ENCODE measurements at places on chromosomes 2 and 18.

DNA sequence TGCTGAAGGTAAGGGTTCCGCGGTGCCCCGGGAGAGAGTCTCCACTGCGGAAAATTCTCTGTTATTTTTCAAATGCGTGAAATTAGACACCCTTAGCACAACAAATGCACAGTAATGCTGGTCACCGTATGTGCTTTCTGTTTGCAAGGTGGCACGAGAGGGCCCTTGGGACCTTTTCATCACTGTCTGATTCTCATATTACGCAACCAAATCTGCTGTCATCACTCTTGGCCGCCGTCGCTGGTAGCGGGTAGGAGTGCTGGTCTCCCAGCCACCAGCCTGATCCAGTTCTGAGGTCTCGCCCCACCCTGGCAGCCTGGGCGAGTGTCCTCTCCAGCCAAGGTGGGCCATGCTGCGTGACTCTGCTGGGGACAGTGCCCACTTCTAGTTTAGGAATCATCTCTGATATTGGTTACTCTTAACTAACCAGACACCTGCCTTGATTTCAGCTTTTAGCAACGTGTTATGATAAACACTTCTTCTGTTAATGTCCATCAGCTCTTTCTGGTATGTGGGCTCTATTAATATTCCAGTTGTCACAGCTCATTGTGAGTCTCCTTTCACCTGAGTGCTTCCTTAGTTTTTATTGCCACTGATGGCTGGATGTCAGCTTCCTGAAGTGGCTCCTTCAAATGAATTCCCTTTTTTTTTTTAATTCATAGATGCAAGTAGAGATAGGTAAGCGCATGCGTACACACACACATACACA is 199.4 kb downstream of the GBX2 start:
- peak; percentile 49 for DNase-seq

DNA sequence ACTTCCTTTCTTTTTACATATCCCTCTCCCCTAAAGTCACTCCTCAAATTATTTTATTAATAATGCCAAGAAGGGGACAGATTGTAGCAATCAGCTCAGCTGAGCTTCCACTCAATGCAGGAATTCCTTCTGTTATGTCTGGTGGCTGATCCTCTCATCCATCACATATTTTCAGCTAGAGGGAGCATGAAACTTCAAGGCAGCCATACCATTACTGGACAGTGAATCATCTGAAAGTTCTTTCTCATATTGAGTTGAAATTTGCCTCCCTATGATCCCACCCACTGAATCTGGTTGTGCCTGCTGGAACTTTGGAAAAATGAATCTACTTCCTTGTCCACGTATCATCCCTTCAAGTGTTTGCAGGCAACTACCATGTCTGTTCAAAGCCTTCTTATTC is 11.2 kb downstream of the ZNF385B start:
- DNase-seq = no peak

DNA sequence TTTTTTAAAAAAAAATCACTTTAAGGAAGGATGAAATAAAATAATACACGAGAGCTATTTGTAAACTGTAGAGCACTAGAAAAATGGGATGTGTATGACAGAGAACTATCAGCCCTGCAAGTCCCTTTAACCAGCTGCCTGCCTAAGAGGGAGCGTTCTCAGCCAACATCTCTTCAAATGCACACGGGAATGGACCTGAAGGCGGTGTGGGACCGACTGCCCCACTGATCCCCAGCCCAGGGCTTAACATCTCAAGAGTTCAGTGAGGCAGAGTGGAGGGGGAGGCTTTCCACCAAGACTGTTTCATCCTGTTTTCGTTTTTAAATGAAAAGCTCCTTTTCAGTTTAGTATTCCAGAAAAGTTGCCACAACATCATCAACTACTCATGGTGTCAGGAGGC is 2.2 kb downstream of the INPP4A start:
- no peak for DNase-seq

- DNase-seq = peak; percentile 92
Observed at GRCh38 chr2:168890006-168890782, at the start of gene SPC25. SPC25 (minus strand) TSS chr2:168890430; CDS start chr2:168889519, 911 bp downstream.

DNA sequence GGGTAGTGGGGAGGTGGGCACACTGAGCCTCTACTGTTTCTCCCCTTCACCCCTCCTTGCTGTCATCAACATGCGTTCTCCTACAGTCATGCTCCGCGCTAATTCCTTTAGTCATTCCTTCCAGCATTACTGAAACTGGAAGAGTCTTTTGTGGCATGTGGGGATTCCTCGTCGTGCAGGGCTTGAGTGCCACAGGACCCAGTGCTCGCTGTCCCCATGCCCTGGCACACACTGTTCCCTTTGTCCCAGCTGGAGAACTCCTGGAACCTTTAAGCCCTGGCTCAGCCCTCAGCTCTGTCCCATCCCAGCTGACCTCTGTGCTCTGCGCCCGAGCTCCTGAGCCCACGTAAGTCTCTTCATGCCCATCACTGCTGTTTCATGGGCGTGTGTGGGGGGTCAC is 42.1 kb downstream of the ODC1 start:
- no peak for DNase-seq

GRCh38 chr2:234459401-234460009 is 37.4 kb downstream of the ARL4C start:
- DNase-seq = no peak

Measured in nephron progenitor cell (in vitro differentiated cells).